ENCODE measurements at places on chromosomes 3 and 15.

- no peak for DNase-seq
Observed at GRCh38 chr15:56739474-56739873, 6.2 kb upstream of the ZNF280D start.

GRCh38 chr3:4495294-4496086, 2.3 kb downstream of the ITPR1 start:
- DNase-seq, result no peak

DNA sequence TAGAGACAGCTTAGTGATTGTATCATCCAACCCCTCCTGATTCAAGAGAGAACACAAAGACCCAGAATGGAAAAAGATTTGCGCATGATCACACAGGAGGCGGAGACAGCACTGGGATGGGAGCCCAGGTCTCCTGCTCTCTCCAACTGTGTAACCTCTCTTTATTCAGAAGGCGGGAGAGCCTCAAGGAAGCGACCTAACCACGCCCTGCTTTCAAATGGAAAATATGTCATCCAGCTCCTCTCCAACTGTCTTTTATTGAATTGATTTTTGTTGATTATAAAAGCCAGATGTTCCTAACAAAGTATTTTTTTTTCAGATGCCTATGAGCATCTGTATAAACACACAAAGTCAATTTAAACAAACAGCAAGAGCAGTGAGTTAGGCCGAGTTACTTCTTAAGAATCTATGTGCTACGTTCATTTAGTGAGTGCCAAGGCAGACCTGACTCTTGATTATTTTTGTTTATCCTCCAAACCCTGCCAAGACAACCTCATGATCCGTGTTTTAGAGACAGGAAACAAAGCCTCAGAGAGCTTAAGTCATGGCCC, 74.5 kb downstream of the BFSP2 start:
- DNase-seq, result peak; percentile 85

DNA sequence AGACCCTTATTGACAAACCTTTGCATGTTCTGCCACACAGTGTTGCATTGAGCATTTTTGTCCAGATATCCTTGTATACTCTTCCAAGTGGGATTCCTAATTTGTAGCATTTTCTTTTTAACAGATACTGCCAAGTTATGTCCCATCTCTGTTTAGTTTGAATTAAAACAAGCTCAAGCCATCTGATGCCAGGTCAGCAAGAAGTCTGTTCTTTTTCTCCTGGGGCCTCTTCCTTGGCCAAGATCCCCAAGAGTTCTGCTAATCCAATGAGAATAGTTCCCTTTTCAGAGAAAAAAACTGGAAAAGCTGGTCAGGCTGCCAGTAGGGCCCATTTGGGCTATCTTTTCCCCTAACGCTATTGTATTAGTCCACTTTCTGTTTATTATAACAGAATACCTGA, 29.8 kb downstream of the GLDN start:
- no peak for DNase-seq

- peak; percentile 85 for DNase-seq
Observed at GRCh38 chr3:98039322-98040024, 4.4 kb upstream of the GABRR3 start.

GRCh38 chr15:49621887-49622286, 1.0 kb downstream of the DTWD1 start:
- DNase-seq, result no peak

GRCh38 chr3:196502775-196503195, 783 bp downstream of the RNF168 start:
- DNase-seq, result peak; percentile 65

DNA sequence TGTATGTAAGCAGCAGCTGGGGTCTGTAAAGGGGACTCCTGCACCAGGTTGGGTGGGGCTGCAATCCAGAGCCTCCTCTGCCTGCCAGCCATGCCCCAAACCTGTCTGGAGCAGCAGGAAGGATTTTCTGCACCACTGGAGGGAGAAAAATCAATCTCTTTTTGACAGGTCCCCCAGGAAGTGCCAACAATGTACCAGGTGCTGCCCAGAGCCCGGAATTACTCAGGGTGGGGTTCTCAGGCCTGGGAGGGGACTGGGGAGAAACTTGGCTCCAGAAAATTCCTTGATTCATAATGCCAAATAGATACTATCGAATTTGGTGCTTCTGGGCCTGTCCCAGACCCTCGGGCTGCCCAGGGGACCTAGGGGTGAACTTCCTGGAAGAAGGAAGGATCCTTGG, 52.6 kb downstream of the WNT7A start:
- no peak for DNase-seq

GRCh38 chr3:183475016-183475763, 46.8 kb upstream of the MCF2L2 start:
- no peak for DNase-seq

DNA sequence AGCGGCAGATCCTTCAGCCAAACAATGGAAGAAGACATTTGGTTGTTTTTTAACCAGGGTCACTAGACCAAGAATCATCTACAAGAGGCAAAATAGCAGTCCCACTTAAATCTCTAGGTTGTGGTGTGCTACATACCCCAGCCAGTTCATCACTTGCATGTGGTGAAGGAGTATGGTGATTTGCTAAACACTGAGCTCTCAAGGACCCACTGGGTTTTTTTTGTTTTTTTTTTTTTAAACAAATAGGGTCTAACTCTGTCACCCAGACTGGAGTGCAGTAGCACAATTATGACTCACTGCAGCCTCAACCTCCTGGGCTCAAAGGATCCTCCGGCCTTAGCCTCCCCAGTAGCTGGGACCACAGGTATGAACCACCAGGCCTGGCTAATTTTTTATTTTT, 508.0 kb downstream of the FOXP1 start:
- DNase-seq, result no peak

GRCh38 chr3:111485086-111485485, 56.9 kb upstream of the CD96 start:
- DNase-seq, result no peak

- no peak for DNase-seq
Observed at GRCh38 chr3:55166576-55167555, 239.0 kb upstream of the LRTM1 start.

- no peak for DNase-seq
Observed at GRCh38 chr3:13043656-13044055, 29.6 kb downstream of the IQSEC1 start.

DNA sequence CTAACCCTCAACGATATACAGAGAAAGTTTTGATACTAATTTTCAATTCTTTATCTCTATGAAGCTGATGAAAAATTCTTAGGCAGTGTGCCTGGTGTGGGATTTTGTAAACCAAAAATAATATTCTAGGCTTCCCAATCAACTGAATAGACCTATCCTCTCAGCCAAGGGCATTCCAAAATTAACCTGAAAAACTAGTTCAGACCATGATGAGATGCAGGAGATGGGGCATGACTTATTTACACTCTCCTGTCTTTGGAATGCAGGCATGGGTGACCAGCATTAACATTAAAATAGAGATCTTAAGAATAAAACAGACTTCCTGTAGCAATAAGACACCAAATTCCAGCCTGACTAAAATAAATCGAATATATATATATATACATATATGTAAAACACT, 7.8 kb upstream of the LPCAT4 start:
- no peak for DNase-seq

Measured in right forelimb (tissue), 1 donor.